ENCODE measurements at places on chromosomes 1 and 21. TPM values are rescaled to one million over a fixed set of nuclear protein-coding genes. Genes with fewer than 3 reads are reported as not detected.

The UFC1 gene
- total RNA-seq = 87.4 TPM

The KIF14 gene
- 10.2 TPM for total RNA-seq

The CRNN gene
- total RNA-seq = not detected

- DNase-seq = no peak
Measured at GRCh38 chr1:35261412-35262120, 6.9 kb upstream of the ZMYM4 start.

DNA sequence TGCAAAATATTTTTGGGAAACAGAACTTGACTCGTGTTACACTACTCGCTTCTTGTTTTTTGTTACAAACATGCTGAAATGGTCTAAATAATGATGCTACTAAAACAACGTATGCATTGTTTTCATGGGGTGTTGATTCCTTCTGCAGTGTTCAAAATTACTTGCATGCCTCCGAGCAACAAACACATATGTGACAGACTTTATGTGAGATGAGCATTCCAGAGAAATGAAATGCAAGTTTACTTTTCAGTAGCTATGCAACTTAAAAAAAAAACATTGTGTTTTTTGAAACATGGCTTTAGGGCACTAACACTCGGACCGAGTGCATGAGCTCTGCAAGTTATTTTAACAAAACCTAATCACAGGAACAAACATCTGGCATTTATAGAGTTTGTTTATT is 84.8 kb downstream of the CAMTA1 start:
- peak; percentile 54 for DNase-seq

DNA sequence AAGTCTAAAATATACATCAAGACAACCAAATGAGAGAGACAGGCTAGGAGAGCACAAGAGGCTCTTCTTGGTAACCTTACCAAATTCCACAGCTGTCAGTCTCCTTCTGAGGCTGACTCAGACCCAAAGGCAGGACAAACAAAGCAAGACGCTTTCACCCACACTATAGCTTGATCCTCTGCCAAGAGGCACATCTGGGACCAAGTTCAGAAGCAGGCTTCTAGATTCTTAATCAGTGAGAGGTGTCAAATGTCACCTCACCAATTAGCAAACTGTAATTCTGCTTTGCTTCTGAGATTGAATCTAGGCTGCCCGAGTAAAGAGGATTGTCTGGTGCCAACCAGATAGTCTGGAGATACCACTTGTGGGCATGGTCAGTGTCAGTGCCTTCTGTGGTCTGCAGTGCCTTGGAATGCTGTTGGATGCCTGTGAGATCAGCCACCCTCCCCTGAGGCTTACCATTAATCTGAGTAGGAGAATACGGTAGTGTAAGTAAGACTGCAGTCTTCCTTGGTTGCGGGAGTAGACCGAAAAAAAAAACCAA is 151.0 kb downstream of the FMN2 start:
- DNase-seq = peak; percentile 10

DNA sequence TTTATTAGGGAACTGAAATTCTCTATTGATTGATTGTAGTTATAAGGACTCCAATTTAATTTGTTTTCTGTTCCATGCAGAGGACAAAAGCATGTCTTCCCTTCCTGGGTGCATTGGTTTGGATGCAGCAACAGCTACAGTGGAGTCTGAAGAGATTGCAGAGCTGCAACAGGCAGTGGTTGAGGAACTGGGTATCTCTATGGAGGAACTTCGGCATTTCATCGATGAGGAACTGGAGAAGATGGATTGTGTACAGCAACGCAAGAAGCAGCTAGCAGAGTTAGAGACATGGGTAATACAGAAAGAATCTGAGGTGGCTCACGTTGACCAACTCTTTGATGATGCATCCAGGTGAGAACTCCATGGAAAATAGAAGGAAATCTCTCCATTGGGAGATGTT is 1.5 kb downstream of the SETDB1 start:
- no peak for DNase-seq

DNA sequence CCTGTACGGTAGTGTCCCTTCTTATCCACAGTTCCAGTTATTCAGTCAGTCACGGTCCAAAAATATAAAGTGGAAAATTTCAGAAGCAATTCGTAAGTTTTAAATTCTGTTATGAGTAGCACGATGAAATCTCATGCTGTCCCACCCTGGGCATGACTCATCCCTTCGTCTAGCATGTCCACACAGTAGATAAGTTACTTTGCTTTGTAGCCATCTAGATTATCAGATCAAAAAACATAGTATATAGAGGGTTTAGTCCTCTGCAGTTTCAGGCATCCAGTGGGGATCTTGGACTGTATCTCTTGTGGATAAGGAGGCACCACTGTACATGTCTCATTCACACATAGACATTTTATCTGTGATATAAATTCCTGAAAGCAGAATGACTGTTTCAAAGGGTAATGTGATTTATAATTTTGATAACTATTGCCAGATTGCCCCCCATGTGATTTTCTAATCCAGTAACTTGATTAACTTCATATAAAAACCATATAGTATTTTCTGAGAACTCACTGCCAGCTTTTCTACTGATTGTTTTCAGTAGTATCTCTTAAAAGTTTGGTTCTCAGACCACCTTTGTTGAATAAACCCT is 143.3 kb downstream of the DYRK1A start:
- no peak for DNase-seq

DNA sequence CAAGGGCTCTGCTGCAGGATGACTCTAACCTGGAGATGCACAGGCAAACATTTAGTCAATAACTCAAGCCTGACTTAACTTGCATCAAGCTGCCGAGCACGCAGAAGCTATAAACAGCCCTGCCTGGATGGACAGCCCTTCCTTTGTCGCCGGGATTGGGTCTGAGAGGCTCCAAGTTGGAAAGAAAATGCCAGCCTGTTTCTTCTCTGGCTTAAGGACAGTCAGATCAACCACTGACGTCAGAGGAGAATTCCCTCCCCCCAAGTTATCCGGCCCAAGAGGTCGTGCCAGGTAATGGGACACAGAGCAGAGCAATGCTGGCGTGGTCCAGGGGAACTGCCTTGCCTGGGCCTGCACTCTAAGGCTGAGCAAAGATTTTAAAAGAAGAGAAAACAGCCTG is 27.1 kb upstream of the LRRC38 start:
- DNase-seq = peak; percentile 10

GRCh38 chr21:33821503-33822322 is 93.9 kb downstream of the ATP5PO start:
- DNase-seq = peak; percentile 89

- no peak for DNase-seq
Measured at GRCh38 chr1:113686891-113687618, 72.2 kb downstream of the PHTF1 start.

- DNase-seq = no peak
Measured at GRCh38 chr1:31300193-31300592, 3.4 kb downstream of the ZCCHC17 start.

DNA sequence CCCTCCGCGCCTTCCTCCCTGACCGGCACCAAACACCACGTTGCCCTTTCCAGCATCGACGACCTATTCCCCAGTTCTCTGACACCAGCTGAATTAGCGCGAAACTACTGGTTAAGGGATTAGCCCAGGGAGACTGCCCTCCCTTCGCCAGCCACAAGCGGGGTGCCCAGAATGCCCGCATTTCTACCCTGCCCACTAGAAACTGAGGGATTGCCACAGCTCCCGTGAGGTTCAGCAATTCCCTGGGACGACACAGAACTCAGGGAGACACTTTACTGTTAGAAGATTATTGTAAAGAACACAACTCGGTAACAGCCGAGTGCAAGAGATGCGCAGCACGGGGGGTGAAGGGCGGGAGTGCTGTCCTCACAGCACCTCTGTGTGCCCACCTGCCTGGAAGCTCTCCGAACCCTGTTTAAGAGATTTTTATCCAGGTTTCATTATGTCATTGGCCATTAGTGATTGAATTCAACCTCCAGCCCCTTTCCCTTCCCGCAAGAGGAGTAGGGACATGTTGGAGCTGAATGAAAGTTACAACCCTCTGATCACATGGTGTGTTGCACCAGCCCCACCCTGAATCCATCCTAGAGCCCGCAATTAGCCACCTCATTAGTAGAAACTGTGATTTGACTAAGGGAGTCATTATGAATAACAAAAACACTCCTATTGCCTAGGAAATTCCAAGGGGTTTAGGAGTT is 15.8 kb upstream of the RIPPLY3 start:
- DNase-seq = no peak
